Memory B cell (primary cell): ENCODE measurements at places on chromosomes 11 and 22.

- DNase-seq, result no peak
Measured at GRCh38 chr22:47309476-47309875, 547.0 kb downstream of the TBC1D22A start.

DNA sequence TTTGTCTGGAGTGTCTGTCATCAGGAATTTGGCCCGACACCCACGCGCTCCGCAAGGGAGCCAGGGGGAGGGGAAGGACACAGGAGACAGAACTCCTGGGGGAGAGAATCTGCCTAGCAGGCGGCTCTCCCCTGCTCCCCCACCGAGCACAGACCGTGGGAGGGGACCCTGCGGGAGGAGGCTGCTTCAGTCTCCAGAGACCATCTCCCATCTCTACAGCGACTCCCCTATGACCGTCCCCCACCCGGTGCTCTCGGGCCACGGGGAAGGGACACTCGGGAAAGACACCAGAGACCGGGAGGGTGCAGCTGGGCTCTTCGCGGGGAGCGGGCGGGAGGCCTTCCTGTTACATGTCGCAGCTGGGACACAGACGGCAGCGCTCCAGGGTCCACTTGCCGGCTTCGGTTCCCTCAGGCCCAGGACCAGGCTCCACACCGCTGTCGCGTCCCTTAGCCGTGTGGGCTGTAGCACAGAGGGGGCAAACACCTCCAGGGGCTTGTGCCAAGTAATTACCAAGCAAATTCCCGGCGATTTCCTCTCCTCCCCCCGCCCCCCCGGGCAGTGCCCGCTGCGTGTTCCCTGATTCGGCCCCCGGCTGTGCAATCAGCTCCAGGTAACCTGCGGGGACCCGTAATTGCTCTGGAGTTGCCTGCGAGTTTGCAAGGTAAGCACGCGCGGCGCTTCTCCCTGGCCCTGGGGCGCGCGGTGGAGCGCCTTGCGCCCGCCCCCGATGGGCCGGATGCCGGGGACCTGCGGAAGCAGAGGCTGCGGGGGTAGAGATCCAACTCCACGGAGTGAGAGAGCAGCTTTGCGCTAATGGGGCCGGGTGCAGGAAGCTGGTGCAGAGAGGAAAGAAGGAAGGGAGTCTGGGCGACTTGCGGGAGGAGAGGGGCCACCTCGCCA lies 155.1 kb upstream of the CADM1 start:
- DNase-seq, result no peak

DNA sequence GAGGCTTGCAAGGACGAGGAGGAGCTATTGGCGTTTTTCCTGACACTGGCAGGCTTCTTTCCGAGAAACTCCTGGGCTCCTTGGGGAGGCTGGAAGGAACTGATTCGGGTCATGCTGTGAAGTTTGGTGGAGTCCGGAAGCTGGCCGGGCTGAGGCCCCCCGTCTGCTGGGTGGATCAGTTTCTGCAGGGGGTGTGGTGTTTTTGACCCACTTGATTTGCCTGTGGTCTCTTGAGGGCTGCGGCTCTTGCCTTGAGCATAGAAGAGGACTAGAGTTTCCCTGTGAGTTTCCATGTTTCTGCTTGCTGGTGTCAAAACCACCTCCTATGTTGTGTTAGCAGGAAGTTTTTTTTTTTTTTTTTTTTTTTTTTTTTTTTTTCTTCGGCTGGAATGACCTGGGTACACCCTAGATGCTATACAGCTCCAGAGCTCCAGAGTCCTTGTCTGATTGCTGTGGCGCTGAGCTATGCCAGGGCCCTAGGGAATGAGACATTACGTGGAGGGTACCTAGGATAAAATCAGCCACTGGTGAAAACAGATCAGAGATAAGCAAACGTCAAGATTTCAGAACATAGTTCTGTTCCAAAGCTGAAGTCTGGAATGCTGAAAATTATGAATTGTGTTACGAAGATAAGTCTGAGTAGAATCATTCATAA lies 728 bp downstream of the TBC1D22A start:
- DNase-seq, result peak; percentile 73

- DNase-seq, result no peak
Measured at GRCh38 chr11:12019337-12019736, 10.9 kb upstream of the DKK3 start.

GRCh38 chr11:69343401-69344321 lies 49.7 kb downstream of the MYEOV start:
- DNase-seq, result peak; percentile 8

DNA sequence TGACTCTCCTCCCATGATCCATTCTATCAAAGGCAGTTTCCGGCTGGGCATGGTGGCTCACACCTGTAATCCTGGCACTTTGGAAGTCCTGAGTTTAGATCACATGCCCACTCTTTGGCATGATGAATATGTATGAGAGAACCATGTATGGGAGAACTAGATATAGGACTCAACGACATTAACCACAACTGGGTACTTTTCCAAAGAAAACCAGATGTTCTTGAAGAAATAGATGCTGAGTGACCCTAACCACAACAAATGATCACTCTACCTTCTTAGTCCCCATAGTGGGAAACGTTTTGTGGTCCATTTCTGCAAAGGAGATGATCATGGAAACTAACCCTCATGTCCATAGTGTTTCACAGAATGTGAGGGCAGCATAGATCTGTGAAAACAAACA lies 13.6 kb downstream of the FJX1 start:
- DNase-seq, result no peak

- peak; percentile 100 for DNase-seq
Measured at GRCh38 chr11:65110354-65110861, 1.3 kb upstream of the TM7SF2 start.

DNA sequence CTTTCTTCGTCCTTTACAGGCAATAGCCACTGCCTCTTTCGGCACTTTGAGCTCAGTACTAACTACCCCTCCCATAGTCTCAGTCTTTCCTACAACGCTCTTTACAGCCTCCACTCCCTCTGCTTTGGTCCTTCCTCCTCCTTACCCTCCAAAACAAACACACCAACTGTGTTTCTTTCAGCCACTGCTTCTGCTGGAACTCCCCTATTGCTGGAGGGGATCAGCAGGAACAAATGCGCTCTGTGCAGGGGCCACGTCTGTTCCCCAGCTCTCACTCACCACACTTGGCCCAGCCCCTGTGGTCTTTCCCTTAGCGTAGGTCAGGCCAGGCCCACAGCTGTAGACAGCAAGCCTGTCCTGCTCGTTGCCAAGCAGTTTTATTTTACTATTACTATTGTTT lies 42.3 kb downstream of the PC start:
- DNase-seq, result no peak

GRCh38 chr11:9681583-9682372 lies 17.9 kb downstream of the SWAP70 start:
- DNase-seq, result no peak

GRCh38 chr11:75035911-75036565 lies 47.3 kb downstream of the NEU3 start:
- DNase-seq, result peak; percentile 5

- no peak for DNase-seq
Measured at GRCh38 chr11:125358254-125358840, 137.7 kb downstream of the FEZ1 start.

DNA sequence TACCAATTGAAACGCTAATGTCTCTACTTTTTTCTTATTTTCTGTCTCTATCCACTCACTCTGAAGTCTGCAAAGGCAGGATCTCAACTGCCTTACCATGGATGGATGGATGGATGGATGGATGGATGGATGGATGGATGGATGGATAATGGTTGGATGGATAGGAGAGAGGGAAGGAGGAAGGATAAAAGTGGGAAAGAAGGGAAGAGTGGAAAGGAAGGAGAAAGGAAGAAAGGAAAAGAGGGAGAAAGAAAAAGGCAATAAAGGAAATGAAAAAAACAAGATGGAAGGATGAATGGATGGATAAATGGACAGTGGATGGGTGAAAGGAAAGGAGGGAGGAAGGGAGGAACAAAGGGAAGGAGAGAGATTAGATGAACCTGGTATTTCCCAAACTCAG lies 506.0 kb downstream of the MN1 start:
- DNase-seq, result no peak

GRCh38 chr11:35111161-35112055 lies 27.6 kb upstream of the CD44 start:
- no peak for DNase-seq

DNA sequence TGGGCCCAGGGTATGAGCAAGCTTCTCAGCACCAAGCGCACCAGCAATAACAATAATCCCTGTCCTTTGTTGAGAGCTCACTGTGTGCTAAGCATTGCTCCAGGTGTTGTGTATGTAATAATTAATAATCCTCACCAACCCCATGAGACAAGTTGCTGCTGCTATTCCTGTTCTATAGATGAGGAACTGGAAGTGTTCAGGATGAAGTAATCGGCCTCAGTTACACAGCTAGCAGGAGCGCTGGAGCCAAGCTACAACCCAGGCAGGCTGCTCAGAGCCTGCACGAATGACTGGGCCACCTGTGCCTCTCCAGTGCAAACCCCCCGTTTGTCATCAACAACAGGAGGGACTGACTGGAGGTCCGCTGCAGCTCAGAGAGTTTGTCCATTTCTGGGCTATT lies 35.2 kb upstream of the CECR2 start:
- no peak for DNase-seq

DNA sequence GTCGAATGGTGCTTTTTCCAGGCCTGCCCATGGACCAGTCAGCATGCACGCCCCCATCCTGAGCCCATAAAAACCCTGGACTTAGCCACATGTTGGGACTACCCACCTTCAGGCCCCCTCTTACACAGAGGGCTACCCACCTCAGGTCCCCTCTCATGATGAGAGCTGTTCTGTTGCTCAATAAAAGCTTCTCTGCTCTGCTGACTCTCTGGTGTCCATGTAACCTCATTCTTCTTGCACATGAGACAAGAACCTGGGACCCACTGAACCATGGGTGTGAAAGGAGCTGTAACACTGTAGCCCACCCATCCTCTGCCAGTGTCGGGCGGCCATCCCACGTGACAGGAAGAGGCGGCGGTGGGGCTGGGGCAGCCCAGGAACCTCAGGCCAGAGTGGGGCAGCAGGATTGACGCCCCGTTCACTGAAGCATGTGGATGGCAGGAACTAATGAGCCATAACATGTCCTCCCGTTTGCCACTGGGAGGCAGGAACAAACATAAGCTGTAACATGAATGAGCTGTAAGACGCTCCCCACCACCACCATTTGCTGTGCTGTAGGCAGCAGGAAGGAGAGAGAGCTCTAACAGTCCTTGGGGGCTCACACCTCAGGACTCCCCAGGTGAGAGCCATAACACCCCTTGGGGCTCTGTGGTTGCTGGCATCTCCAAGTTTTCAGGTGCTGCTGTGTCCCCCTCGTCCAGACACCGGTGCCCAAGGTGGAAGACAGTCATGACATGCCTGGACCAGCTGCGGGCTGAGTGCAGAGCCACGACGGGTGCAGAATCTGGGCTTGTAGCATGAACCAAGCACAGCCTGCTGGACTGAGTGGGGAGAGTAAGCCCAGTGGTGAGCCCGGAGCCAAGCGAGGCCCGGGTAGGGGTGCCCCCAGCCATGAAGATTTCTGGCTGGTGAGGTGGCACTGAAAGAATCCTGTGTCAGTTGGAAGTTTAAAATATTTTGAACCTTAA lies 69.4 kb downstream of the MCHR1 start:
- DNase-seq, result no peak

GRCh38 chr22:46984751-46985506 lies 222.5 kb downstream of the TBC1D22A start:
- no peak for DNase-seq

- no peak for DNase-seq
Measured at GRCh38 chr11:131978351-131978750, 607.9 kb downstream of the NTM start.
